Natural killer cell treated with Interleukin-12 subunit alpha and Interleukin-12 subunit beta and Interleukin-15 and Interleukin-18, amount 100 ng/mL, for 72 hours (primary cell): ENCODE measurements at places on chromosomes 13 and 19.

GRCh38 chr13:110454227-110454859 is 107.2 kb downstream of the RAB20 start:
- no peak overlapping the region for H3K4me3 ChIP-seq
- DNase-seq, result no peak
- H3K27ac ChIP-seq, result no peak overlapping the region
- H3K27me3 ChIP-seq, result peaks cover 19% of the 10 kb centered on the region
- H3K4me1 ChIP-seq, result peaks cover 6% of the 10 kb centered on the region

DNA sequence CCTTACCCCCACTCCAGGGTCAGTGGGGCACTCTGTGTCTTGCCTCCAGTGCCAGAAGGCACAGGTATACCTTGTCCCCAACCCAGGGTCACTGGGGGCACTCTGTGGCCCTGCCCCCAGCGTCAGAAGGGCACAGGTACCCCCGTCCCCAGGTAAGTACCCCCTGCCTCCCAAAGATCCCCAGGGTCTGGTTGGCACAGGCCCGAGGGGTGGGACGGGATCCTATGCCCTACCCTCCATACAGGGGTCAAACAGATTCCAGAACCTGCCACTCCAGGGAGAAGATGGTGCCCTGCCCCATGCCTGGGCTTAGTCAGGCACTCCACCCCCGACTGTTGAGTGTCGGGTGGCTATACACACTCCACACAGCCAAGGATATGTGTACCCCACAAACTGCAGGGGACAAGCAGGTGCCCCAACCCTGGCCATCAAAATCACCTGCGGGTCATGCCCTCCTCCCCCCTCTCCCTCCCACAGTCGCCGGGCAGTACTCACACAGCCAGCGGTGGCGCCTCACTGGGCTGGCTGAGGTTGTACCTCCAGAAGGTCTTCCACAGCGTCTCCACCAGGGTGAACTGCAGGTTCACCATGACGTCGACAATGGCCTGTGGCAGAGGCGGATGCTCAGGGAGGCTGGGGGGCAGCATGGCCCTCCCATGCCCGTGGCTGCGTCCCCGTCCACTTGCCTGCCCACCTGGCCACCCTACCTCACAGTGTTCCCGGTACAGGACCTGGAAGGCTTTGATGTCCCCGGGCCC is 13.8 kb downstream of the DCAF15 start:
- no peak for DNase-seq
- H3K27ac ChIP-seq, result no peak overlapping the region

GRCh38 chr19:13611596-13611995 is 105.3 kb upstream of the CACNA1A start:
- peaks cover 2% of the 10 kb centered on the region for H3K4me1 ChIP-seq
- H3K4me3 ChIP-seq, result no peak overlapping the region
- H3K27ac ChIP-seq, result no peak overlapping the region
- no peak for DNase-seq

- peaks cover 39% of the 10 kb centered on the region for H3K27me3 ChIP-seq
- H3K4me1 ChIP-seq, result no peaks in the 10 kb centered on the region
- DNase-seq, result no peak
- H3K36me3 ChIP-seq, result no peaks in the 10 kb centered on the region
- H3K27ac ChIP-seq, result no peak overlapping the region
- H3K4me3 ChIP-seq, result no peak overlapping the region
Measured at GRCh38 chr13:25065974-25066770, 29.8 kb upstream of the PABPC3 start.

DNA sequence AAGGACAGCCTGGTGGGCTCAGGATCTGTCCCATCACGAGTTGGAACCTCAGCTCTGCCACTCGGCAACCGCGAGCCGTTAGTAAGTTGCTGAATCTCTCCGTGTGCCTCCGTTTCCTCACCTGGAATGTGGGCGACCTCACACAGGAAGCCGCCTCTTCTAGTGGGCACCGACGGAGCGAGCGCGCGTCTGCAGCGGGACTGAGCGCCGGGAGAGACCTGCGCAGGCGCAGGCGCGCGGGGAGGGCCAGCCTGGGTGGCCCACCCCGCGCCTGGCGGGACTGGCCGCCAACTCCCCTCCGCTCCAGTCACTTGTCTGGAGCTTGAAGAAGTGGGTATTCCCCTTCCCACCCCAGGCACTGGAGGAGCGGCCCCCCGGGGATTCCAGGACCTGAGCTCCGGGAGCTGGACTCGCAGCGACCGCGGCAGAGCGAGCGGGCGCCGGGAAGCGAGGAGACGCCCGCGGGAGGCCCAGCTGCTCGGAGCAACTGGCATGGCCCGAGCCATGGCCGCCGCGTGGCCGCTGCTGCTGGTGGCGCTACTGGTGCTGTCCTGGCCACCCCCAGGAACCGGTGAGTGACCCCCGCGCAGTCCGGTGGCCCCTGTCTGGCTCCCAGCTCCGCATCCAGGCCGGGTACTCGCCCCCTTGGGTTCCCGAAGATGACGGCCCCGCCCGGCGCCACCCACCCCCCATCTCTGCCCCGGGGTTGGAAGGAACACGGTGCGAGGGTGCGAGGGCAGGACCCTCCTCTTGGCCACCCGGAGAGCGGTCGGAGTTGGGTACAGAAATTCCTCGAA is at the start of gene PVR:
Gene PVR (plus strand): TSS at position 306 of the 797 bp plus-strand sequence. CDS start 187 bp downstream, at position 493.
- H3K27ac ChIP-seq, result peak within 1 kb of the TSS; percentile 45
- peaks cover 4% of the 10 kb centered on the region for H3K4me1 ChIP-seq
- H3K4me3 ChIP-seq, result peak within 1 kb of the TSS; percentile 69
- DNase-seq, result peak; percentile 78

GRCh38 chr13:109883181-109884180 is 97.1 kb upstream of the IRS2 start:
- no peak overlapping the region for H3K4me3 ChIP-seq
- H3K27me3 ChIP-seq, result peaks cover 6% of the 10 kb centered on the region
- H3K36me3 ChIP-seq, result no peaks in the 10 kb centered on the region
- no peak overlapping the region for H3K27ac ChIP-seq

- no peak overlapping the region for H3K4me3 ChIP-seq
- H3K27ac ChIP-seq, result no peak overlapping the region
- H3K36me3 ChIP-seq, result no peaks in the 10 kb centered on the region
- no peaks in the 10 kb centered on the region for H3K27me3 ChIP-seq
- no peaks in the 10 kb centered on the region for H3K4me1 ChIP-seq
- DNase-seq, result no peak
Measured at GRCh38 chr13:63514886-63515285, 2099.2 kb upstream of the PCDH20 start.

- no peak overlapping the region for H3K27ac ChIP-seq
- peaks cover 6% of the 10 kb centered on the region for H3K27me3 ChIP-seq
- no peak for DNase-seq
- H3K4me1 ChIP-seq, result no peaks in the 10 kb centered on the region
Measured at GRCh38 chr13:38914070-38914469, 76.6 kb downstream of the STOML3 start.

DNA sequence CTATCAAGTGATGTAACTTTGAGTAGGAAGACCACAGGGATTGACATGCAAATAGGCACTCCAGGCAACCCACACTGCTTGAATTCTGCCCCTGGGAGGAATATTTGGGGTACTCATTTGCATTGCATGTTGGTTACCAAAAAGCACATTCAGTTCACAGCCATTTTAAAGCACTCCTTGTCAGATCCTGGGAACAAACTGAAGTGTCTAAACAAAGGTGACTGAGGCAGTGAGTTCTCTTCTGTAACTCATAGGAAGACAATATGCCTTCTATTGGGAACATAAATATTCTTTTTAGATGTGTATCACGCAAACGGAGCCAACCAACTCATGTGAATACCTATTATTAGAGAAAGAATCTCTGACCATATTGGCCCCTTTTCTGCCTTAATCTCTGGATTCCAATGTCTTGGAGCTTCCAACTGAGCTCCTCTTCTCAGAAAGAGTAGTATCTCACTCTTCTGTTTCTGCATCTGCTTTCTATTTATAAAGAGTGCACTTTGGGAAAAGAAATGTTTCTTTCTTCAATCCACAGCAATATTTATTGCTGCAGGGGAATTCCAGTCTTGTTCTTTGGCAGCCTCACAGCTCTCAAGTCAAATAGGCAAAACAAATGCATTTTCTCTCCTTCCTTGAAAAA is 125.7 kb upstream of the NBEA start:
- DNase-seq, result no peak
- no peaks in the 10 kb centered on the region for H3K4me1 ChIP-seq
- H3K36me3 ChIP-seq, result peaks cover 5% of the 10 kb centered on the region
- no peak overlapping the region for H3K27ac ChIP-seq

DNA sequence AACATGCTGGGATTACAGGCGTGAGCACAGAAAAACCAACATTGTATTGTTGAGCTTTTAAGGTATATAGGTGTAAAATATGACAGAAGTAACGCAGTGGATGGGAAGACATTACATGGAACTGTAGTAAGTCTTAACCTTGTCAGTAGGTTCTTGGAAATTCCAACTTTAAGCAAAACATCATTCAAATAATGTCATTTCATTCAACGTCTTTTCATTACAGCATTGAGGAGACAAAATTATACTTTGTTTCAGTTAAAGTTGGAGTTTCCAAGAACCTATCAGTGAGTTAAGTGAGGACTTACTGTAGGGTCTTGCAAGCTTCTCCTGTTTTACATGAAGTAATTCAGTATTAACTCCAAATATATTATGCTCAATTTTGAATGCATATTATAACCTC is 27.0 kb upstream of the GPR183 start:
- peaks cover 3% of the 10 kb centered on the region for H3K27me3 ChIP-seq
- H3K36me3 ChIP-seq, result peaks cover 11% of the 10 kb centered on the region
- H3K4me3 ChIP-seq, result no peak overlapping the region
- H3K4me1 ChIP-seq, result peaks cover 25% of the 10 kb centered on the region
- H3K27ac ChIP-seq, result peak overlapping the region; percentile 25

- no peak for DNase-seq
- H3K4me1 ChIP-seq, result peaks cover 10% of the 10 kb centered on the region
Measured at GRCh38 chr13:50843257-50844083, at the start of gene DLEU7. TSS of gene DLEU7 (minus strand) at chr13:50843692. CDS start at chr13:50843646, 46 bp downstream.

GRCh38 chr19:50281491-50281890 is 47.7 kb downstream of the KCNC3 start:
- H3K27ac ChIP-seq, result no peak overlapping the region
- H3K27me3 ChIP-seq, result no peaks in the 10 kb centered on the region
- no peaks in the 10 kb centered on the region for H3K4me1 ChIP-seq
- peaks cover 7% of the 10 kb centered on the region for H3K36me3 ChIP-seq
- no peak for DNase-seq
- no peak overlapping the region for H3K4me3 ChIP-seq

DNA sequence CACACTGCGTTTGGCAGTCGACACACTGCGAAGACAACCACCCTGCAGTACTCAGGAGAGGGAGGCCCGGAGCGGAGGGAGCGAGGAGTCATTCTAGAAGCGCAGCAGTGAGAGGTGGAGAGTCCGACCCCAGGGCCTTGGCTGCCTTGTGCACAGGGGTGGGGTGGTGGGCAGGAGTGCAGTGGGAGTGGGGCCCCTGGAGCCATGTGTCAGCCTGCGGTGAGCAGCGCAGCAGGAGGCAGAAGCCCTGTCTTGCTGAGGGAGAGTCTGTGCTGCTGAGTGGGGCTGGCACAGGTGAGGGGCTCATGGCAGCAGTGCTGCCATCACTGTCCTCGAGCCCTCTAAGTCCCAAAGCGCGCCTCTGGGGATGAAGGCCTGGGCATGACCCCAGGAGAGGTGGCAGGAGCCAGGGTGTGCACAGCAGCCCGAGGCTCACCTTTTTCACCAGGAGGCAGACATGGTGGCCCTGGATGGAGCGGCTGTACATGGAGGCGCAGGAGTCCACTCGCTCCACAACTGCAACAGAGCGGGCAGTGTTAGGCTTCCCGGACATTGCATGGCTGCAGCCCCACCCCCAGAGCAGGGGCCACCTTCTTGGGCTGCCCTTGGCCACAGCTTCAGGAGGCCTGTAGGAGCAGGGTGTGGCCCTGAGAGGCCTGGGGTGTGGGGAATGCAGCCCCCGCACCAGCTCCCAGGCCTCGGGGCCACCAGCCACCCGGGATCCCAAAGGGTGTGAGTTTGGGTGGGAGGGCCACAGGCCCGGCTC is 11.7 kb downstream of the IZUMO4 start:
- H3K27ac ChIP-seq, result no peak overlapping the region
- H3K36me3 ChIP-seq, result peaks cover 24% of the 10 kb centered on the region
- no peak overlapping the region for H3K4me3 ChIP-seq
- H3K27me3 ChIP-seq, result no peaks in the 10 kb centered on the region

- no peaks in the 10 kb centered on the region for H3K27me3 ChIP-seq
- no peaks in the 10 kb centered on the region for H3K4me1 ChIP-seq
- H3K4me3 ChIP-seq, result no peak overlapping the region
Measured at GRCh38 chr13:90070362-90070761, 1277.1 kb upstream of the MIR17HG start.

GRCh38 chr19:29044037-29044436 is 168.9 kb downstream of the UQCRFS1 start:
- H3K27ac ChIP-seq, result no peak overlapping the region
- no peaks in the 10 kb centered on the region for H3K4me1 ChIP-seq
- peaks cover 9% of the 10 kb centered on the region for H3K27me3 ChIP-seq
- DNase-seq, result no peak
- H3K36me3 ChIP-seq, result no peaks in the 10 kb centered on the region
- H3K4me3 ChIP-seq, result no peak overlapping the region

- H3K36me3 ChIP-seq, result no peaks in the 10 kb centered on the region
- H3K4me1 ChIP-seq, result no peaks in the 10 kb centered on the region
Measured at GRCh38 chr19:31668921-31669320, 319.7 kb upstream of the TSHZ3 start.

DNA sequence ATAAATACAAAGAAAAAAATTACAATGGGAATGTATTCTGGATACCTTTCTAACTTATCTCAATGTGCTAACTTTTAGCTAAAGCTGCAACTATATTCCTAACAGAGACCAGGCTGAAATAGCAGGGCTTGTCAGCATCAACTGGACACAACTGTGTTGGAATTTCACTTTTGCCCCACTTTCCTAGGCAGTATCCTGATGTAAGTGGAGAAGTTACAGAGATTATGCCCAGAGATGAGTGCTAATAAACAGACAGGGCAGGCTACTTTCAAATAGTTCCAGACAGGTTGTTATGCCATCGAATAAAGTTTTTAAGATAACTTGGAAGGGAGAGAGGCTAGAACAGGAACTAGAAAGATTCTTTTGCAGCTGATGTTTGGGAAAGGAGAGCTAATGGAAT is 201.9 kb downstream of the KCTD12 start:
- no peak overlapping the region for H3K27ac ChIP-seq
- H3K36me3 ChIP-seq, result no peaks in the 10 kb centered on the region
- no peaks in the 10 kb centered on the region for H3K4me1 ChIP-seq

- no peaks in the 10 kb centered on the region for H3K27me3 ChIP-seq
- no peak for DNase-seq
- no peak overlapping the region for H3K4me3 ChIP-seq
- H3K36me3 ChIP-seq, result no peaks in the 10 kb centered on the region
Measured at GRCh38 chr13:80096383-80096782, 244.5 kb downstream of the SPRY2 start.

DNA sequence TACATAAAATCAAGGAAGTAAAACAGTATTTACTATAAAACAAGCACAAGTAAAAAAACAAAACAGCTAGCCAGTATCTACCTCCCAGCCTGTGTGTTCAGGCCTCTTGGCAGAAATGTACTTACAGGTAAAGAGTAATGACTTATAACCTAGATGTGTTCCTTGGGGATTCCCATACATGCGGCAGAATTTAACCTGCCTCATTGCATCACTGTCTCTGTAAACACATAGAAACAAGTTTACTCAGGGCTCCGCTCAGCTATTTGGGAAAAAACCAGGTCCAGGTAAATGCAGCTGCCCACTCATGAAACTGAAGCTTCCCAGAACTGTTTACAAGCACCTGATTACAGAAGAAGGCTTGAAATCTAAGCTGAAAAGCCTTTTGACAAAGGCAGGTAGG is 50.7 kb upstream of the SERP2 start:
- H3K27ac ChIP-seq, result no peak overlapping the region
- no peak for DNase-seq
- H3K4me3 ChIP-seq, result no peak overlapping the region
- H3K36me3 ChIP-seq, result peaks cover 1% of the 10 kb centered on the region
- peaks cover 2% of the 10 kb centered on the region for H3K27me3 ChIP-seq

GRCh38 chr13:72204291-72204690 is 337.3 kb upstream of the DACH1 start:
- no peak for DNase-seq
- H3K36me3 ChIP-seq, result no peaks in the 10 kb centered on the region
- H3K4me3 ChIP-seq, result no peak overlapping the region
- H3K4me1 ChIP-seq, result no peaks in the 10 kb centered on the region
